Mucosa of descending colon (tissue), 3 donors: ENCODE measurements at places on chromosomes 3 and 15. TPM values are rescaled to one million over a fixed set of nuclear protein-coding genes. Genes with fewer than 3 reads are reported as not detected.

DNA sequence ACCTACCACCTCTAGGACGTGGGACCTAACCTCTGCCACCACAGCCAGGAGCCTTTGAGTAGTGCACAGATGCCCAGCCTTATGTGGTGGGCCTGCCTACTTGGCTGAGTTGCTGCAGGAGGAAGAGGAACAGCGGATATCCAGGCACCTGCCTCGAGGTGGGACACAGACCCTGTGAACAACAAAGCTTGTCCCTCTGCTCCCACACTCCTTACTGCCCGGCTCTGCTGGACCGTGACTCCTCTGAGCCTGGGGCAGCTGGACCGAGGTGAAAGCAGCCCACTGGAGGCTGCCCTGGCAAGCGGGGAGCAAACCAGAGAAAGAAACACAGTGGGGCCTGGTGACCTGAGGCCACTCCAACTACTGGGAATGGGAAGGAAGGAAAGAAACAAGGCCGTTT lies 97.8 kb downstream of the SEC22A start:
- DNase-seq, result no peak

Gene MAP6D1
- 3.1 TPM for total RNA-seq

- DNase-seq, result no peak
Observed at GRCh38 chr3:136960838-136961836, 3.4 kb downstream of the IL20RB start.

Gene IQCF5
- not detected for total RNA-seq

DNA sequence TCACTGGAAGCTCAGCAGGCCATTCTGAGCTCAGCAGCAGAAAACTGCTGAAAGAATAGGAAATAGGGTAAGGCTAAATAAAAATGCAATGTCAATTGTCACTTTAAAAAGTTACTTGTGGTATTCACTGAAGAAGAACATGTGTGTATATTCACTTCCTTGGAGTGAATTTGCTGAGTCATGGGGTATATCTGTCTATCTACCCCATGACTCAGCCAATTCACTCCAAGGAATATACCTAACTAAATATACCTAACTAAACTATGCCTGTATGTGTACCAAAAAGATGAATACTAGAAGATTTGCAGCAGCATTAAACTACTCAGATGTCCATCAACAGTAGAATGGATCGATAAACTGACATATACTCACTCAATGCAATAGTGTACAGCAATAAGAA lies 69.5 kb upstream of the KCNAB1 start:
- DNase-seq, result no peak

Gene RBPMS2
- 133 TPM for total RNA-seq

DNA sequence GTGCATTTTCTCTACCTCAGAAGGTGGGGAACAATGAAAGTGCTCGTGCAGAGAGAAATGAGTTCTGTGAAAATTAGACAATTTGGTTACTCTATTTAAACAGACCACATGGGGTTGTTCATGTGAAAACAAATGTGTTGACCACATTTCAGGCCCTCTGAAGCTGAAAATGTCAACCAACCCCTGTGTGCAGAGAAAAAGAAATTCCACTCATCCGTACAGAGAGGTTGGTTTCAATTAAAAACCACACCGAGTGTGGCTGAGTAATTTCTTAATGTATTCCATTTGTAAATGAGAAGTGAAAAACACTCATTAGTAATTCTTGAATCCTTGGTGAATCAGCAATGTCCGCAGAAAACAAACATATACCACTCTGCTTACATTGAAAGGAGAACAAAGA lies 46.9 kb upstream of the SLC7A14 start:
- DNase-seq, result no peak

Gene GRM7
- 0.39 TPM for total RNA-seq
